Ovary (tissue), 10 donors: ENCODE measurements at places on chromosomes 11 and 22. TPM values are rescaled to one million over a fixed set of nuclear protein-coding genes. Genes with fewer than 3 reads are reported as not detected.

The CD3G gene
- total RNA-seq, result 0.24 TPM

The HEPN1 gene
- total RNA-seq, result not detected

The PNPLA3 gene
- 0.76 TPM for total RNA-seq

The PGA3 gene
- total RNA-seq, result 1.1 TPM

The INPP5J gene
- total RNA-seq, result 1.7 TPM

The IGSF22 gene
- 1.0 TPM for total RNA-seq

The RIBC2 gene
- 0.74 TPM for total RNA-seq

The PRR33 gene
- not detected for total RNA-seq

The ENTHD1 gene
- not detected for total RNA-seq

The SLC6A5 gene
- not detected for total RNA-seq

The GUCY1A2 gene
- 6.3 TPM for total RNA-seq

The OTOG gene
- not detected for total RNA-seq

The C11orf97 gene
- 0.37 TPM for total RNA-seq

The SLCO2B1 gene
- total RNA-seq, result 38.8 TPM

The DDIAS gene
- not detected for total RNA-seq

The KRTAP5-7 gene
- not detected for total RNA-seq

The OR56A1 gene
- not detected for total RNA-seq

The CFAP300 gene
- 5.7 TPM for total RNA-seq

The ARHGEF17 gene
- 29.8 TPM for total RNA-seq

The HEPHL1 gene
- not detected for total RNA-seq

The PKP3 gene
- total RNA-seq, result 7.1 TPM

The GLYATL2 gene
- total RNA-seq, result not detected

The OR10A6 gene
- total RNA-seq, result not detected

The GRM5 gene
- total RNA-seq, result not detected

The ANO5 gene
- total RNA-seq, result 1.5 TPM
